ENCODE measurements at places on chromosomes 1 and 21.

DNA sequence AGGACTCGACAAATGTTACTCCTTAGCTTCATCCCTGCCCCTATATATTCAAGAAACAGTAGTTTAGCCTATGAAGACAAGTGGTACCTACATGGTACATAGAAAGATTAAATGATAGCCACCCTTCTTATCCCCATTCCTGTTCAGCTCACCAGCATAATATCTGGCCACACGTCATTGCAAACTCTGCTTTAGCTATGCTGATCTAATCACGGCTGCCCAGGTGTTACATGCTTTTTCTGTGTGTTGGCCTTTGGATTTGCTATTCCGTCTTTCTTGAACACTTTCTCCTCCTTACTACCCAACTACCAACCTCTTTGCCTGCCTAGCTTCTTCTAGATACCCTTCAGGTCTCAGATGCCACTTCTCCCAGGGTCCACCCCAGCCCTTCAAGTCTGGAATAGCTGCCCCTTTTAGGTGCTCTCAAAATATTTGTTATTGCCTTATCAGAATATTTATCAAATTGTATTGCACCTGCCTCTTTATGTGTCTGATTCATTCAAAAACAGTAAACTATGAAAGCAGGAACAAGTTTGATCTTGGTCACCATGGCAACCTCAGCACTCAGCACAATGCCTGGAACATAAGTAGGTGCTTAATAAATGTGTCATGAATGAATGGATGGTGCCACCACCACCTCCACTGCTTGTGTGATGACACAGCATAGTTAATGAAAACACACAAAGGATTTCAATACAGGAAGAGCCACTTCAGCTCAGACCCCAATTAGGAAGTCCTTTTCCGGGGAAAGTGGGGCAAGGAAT is 11.4 kb upstream of the DNASE2B start:
- no peak for DNase-seq

DNA sequence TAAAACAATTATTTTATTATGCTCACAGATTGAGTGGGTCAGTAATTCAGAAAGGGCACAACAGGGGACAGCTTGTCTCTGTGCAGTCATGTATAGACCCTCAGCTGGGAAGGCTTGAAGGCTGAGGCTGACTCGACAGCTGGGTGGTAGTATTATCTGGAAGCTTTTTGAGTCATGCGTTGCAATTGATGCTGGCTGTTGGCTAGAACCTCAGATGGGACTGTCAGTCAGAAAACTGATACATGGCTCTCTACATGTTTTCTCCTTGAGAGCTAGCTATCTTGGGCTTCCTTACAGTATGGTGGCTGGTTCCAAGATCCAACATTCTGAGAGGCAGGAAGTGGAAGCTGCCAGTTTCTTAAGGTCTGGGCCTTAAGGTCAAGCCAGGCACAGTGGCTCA is 61.5 kb upstream of the SELENON start:
- DNase-seq, result no peak

- peak; percentile 6 for DNase-seq
Measured at GRCh38 chr1:233614173-233614742, 352 bp downstream of the KCNK1 start.

DNA sequence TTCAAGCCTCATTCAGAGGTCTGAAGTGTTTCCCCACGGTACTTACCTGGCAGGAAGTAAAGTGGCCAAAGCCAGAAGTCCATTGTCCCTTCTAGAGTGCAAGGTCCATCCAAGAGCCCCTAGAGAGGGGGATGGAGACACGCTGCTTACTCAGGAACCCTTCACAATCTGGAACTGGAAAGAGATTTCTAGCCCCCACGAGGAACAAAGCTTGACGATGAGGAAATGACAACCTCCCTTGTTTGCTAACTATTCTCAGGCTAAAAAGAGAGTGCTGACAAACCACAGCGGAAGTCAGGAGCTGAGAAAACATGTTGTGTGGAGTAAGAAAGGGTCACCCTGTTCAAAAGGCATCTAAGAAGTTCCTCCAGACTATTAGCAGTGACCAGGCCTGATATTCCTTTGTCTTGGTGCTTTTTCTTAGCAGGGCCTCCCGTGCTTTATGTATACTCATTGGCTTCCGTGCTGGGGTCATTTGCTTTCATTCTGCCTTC is at the start of gene FCMR:
TSS of gene FCMR (minus strand) at position 170 of the 494 bp plus-strand sequence. CDS start at position 83, 87 bp downstream.
- no peak for DNase-seq

DNA sequence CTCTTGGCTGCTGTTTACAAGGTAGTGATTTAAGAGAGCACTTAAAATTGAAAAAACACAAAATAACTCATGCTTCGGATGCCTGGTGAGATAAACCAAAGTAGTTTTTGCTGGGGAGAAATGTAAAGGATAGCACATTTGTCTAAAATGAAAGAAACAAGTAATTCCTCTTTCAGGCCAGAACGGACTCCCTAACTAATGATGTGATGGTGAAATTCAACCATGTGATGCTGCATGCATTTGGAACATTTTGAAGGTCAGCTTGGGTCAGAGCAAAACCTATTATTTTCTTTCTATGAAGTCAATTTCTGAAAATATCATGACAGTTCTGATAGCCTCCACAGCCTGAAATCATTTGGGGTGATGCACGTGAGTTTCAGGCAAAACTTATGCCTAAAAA is 27.6 kb downstream of the NMNAT2 start:
- no peak for DNase-seq

GRCh38 chr1:51955797-51956527 is 34.5 kb downstream of the RAB3B start:
- peak; percentile 96 for DNase-seq

DNA sequence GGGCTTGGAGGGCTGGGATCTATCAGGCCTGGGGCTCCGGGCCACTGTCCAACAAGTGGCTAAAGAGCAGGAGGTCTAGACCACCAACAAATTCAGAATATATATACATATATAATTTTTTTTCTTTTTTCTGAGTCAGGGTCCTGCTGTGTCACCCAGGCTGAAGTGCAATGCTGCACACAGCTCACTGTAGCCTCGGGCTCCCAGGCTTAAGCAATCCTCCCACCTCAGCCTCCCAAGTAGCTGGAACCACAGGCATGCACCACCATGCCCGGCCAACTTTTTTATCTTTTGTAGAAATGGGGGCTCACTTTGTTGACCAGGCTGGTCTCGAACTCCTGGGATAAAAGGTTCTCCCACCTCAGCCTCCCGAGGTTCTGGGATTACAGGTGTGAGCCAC is 6.8 kb upstream of the LAPTM5 start:
- DNase-seq, result no peak

DNA sequence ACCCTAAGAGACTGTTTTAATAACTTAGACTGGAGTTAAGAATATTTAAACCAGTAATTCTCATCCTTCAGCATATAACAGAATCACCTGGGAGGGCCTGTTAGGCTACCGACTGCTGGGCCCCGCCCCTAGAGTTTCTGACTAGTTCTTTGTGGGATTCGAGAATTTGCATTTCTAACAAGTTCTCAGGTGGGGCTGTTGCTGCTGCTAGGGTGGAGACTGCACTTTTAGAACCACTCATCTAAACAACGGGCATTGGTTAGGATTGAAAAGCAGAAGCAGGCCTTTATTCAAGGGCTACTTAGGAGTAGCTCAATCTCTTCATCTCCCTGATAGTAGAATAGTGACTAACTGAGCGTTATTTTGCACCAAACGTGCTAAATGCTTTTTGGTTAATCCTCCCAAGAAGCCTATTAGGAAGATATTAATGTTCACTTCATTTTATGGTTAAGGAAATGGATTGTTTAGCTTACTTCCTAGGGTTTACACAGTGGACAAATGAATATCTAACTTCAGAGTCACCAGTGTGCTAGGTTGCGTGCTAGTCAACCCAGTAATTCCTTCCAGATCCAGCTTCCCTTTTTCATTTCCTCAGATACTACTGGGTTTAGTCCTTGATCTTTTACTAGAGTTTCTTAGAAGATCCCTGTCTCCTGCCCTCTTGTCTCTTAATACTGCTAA is 31.1 kb upstream of the UAP1 start:
- no peak for DNase-seq

GRCh38 chr1:101220906-101221305 is 15.9 kb upstream of the S1PR1 start:
- no peak for DNase-seq

- DNase-seq, result no peak
Measured at GRCh38 chr21:36684957-36685714, 13.8 kb upstream of the SIM2 start.

GRCh38 chr1:211730347-211730746 is 54.9 kb upstream of the NEK2 start:
- no peak for DNase-seq

- no peak for DNase-seq
Measured at GRCh38 chr1:150874455-150875196, 1.8 kb downstream of the ARNT start.

DNA sequence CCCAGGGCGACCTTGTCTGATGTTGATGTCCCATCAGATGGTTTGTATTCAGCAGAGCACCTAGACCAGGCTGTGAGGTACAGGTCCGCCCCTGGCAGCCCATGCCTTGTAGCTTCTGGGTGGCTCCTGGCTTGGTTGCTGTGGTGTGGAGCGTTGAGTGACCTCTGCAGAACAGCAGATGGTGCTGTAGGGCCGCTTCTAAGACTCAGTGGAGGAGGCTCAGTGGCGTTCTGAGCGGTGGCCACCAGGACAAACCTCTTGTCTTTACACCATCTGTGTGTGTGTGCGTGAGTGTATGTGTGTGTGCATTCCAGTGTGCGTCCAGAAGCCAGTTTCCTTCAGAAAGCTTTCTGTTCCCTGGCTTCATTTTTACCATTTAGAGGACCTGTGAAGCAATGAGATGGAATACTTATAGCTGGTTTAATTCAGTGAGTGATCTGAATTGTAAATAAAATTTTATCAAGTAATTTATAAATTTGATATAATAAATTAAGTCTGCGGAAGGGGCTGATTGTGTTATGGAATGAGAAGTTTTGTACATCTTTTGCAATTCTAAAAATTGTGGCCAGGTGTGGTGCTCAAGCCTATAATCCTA is 66.1 kb downstream of the ADARB1 start:
- DNase-seq, result peak; percentile 67

DNA sequence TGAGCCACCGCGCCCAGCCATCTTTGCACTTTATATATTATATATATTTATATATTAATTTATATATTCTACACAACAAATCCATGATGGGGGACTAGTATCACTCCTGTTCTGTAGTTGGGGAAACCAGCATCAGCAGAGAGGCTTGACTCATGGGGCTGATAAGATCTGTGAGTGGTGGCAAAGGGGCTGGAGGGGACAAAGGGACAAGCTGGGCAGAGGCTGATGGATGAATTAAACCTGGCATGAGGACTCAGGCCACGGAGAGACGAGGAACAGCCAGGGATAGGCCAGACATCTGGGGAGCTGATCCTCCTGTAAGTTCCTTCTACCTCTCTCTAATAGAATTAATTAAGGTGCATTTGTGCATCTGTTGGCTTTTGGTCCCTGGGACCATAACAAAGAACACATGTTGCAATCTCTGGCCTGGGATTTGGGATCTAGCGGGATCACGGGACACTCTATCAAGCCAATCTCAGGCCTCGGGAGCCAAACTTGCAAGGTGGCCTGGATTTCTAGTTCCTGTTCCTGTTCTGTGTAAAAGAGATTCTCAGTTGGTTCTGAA is 7.6 kb downstream of the CNR2 start:
- DNase-seq, result no peak

GRCh38 chr1:182107209-182107608 is 45.7 kb upstream of the ZNF648 start:
- no peak for DNase-seq

DNA sequence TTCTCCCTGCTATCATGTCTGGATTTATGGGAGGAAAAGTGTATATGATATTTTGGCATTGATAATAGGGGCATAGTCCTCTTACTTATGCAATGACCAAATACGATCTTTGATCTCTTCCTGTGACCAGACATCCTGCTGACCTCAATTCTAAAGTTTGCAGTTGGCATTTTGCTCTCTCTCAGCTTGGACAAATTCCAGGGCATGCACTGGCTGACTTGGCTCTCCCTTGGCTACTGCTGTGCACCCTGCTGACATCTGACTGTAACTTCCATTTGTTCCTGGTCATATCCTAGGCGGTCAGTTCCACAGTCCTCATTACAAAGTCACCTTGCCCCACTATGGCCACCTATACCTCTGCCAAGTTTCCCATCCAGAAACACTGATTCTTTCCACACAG is 380.7 kb upstream of the NR5A2 start:
- DNase-seq, result no peak

- no peak for DNase-seq
Measured at GRCh38 chr1:201357636-201358348, 19.7 kb downstream of the TNNT2 start.

DNA sequence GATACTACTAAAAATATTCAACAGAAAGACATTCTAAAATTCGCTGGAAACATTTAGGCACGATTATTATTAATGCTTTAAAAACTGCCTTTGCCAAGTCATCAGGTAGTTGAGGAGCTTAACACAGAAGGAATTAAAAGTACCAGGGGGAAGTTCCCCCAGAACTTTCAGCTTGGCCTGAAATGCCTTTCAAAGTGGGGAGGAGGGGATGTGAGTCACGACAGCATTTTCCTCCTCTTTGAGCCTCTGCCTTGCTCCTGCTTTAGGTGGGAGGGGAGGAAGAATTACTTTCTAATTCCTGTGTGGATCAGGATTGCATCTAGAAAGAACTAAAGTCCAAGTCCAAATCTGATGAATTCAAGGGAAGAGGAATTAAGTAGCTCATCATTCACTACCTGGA is 183.7 kb downstream of the CLIC6 start:
- no peak for DNase-seq

GRCh38 chr1:164137273-164137925 is 421.6 kb upstream of the PBX1 start:
- DNase-seq, result peak; percentile 85

GRCh38 chr1:42886046-42886739 is 39.8 kb downstream of the ZNF691 start:
- no peak for DNase-seq

DNA sequence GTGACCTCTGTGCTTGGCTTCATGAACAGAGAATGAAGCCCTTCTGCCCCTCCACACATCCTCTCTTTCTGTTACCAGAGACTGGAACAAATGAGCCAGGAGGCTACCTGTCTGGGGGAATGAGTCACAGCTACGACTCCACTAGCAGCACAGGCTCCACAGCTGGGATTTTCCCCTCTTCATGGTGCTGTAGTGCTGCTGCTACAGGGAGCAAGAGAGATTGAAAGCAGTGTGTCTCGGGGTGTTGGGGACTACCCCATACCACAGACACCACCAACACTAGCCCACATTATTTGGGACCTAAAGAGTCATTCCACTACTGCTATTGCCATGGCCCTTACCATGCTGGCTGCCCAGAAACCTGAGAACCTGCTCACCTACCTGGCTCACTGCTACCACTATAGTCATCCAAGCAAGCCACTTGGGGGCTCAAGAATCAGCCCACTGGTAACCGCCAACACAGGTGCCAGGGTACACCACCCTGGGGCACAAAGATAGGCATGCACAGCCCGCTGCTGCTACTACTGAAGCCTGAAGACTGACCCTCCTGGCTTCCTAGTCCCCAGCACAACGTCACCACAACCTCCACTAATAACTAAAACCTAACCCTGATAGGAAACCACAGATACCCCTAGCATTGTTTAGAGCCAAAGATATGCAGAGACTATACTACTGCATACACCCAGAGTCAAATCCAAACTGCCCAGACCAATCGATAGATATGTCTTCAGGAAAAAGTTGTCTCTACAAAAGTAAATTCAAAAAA is 17.7 kb downstream of the CD1E start:
- no peak for DNase-seq

- DNase-seq, result no peak
Measured at GRCh38 chr1:15932612-15933011, 43.3 kb downstream of the ZBTB17 start.

GRCh38 chr21:43328958-43329691 is 97.8 kb downstream of the SIK1 start:
- no peak for DNase-seq

Data from NCI-H1105 (cell line).